ENCODE measurements at places on chromosomes 5 and 9. TPM values are rescaled to one million over a fixed set of nuclear protein-coding genes. Genes with fewer than 3 reads are reported as not detected.

GRCh38 chr5:59816654-59817300 is 76.7 kb downstream of the PDE4D start:
- no peak overlapping the region for H3K27ac ChIP-seq
- no peaks in the 10 kb centered on the region for H3K27me3 ChIP-seq
- no peak overlapping the region for H3K4me3 ChIP-seq
- no peak for DNase-seq
- no peaks in the 10 kb centered on the region for H3K36me3 ChIP-seq
- peaks cover 7% of the 10 kb centered on the region for H3K4me1 ChIP-seq

DNA sequence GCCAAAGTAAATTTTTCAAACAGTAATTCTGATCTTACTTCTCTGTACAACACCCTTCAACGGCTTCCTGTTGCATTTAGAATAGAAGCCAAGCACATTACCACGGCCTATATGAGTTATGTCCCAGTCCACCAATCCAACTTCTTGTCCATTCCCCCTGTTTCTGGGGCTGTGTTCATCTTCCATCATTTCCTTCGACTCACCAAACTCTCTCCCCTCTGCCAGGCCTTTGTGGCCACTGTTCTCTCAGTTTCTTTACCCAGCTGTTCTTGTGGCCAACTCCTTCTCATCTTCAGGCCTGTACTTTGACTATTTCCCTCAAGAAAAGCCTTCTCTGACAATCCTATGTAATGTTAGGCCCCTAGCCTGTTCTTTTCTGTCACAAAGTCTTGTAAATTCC is 259.4 kb upstream of the EFNA5 start:
- H3K27ac ChIP-seq: no peak overlapping the region
- no peaks in the 10 kb centered on the region for H3K27me3 ChIP-seq
- H3K4me3 ChIP-seq: no peak overlapping the region
- no peak for DNase-seq
- H3K4me1 ChIP-seq: no peaks in the 10 kb centered on the region

Gene SAXO1
- not detected for total RNA-seq

- H3K27ac ChIP-seq: peak overlapping the region; percentile 32
- H3K36me3 ChIP-seq: no peaks in the 10 kb centered on the region
- no peak overlapping the region for H3K4me3 ChIP-seq
- DNase-seq: peak; percentile 43
- no peaks in the 10 kb centered on the region for H3K27me3 ChIP-seq
Measured at GRCh38 chr9:109115931-109116526, 3.7 kb downstream of the TMEM245 start.

Gene FAM169A
- 2.9 TPM for total RNA-seq

Gene ITGA2
- total RNA-seq: 4.0 TPM

DNA sequence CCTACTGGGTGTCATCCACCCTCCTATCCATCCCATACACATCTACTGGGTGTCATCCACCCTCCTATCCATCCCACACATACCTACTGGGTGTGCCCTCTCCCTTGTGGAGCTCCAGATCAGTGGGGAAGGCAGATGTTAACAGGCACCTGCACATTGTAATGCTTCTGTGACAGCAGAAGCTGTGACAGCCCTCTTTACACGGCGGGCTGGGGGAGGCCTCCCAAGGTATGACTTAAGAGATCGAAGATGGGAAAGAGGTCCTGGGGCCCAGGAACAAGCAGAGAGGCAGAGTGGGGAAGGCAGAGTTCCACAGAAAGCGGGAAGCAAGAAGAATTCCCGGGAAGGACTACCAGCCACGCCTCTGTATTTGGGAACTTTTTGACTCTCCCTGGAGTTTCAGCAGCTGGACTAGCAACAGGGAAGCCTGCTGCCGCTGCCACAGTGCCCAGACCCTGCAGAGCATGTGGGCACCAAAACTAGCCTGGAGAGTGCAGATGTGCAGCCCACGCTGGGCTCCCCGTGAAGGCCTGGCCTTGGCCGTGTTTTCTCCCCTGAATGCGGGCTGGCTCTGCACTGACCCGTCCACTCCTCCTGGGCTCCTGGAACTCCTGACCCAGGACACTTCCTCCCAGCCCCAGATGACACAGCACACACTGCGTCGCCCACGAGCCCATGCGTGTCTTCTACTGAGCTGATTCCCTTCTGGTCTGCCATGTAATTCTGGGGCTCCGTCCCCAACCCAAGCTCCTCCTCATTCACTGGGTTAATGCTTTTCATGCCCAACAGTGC is 9.3 kb downstream of the TOR1A start:
- no peaks in the 10 kb centered on the region for H3K27me3 ChIP-seq
- H3K36me3 ChIP-seq: no peaks in the 10 kb centered on the region
- H3K27ac ChIP-seq: no peak overlapping the region
- DNase-seq: no peak

GRCh38 chr9:72951520-72952380 is 1.1 kb downstream of the ALDH1A1 start:
- peaks cover 55% of the 10 kb centered on the region for H3K4me1 ChIP-seq
- peak overlapping the region; percentile 46 for H3K4me3 ChIP-seq
- peak overlapping the region; percentile 76 for H3K27ac ChIP-seq

- no peaks in the 10 kb centered on the region for H3K36me3 ChIP-seq
- H3K27ac ChIP-seq: no peak overlapping the region
- H3K4me3 ChIP-seq: no peak overlapping the region
- H3K4me1 ChIP-seq: peaks cover 14% of the 10 kb centered on the region
Measured at GRCh38 chr9:33524306-33524947, 376 bp downstream of the ANKRD18B start.

DNA sequence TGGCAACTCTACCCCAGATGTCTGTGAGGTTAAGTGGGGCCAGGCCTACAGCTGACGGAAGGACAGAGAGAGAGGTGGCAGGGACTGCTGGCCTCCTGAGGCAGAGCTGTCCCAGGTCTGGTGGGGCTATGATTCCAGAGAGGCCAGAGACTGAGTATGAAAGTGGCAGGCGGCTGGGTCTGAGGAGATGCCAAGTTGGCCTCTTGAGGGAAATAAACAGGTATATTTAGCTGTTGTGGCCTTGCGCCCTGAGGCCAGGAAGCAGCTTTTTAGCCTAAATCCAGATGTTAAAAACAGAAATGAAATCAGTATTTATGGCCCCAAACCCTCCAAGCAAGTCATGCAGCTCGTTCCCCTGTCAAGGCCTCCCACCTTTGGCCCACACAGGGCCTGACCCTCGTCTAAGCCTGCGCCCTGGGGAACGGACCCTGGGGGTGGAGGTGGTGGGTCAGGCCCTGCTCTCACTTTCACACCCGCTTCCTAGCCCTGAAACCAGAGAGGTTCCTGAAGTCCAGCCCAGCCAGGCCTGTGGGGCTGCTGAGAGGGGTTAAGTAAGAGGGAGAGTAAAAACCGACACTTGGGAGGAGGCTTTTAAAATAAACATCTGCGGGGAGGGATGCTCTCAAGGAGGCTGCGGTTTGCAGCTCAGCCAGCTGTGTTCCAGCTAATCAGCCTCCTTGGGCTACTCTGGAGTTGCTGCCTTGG is 18.7 kb downstream of the PCDHGC5 start:
- H3K36me3 ChIP-seq: no peaks in the 10 kb centered on the region
- H3K27ac ChIP-seq: peak overlapping the region; percentile 16
- no peaks in the 10 kb centered on the region for H3K27me3 ChIP-seq

DNA sequence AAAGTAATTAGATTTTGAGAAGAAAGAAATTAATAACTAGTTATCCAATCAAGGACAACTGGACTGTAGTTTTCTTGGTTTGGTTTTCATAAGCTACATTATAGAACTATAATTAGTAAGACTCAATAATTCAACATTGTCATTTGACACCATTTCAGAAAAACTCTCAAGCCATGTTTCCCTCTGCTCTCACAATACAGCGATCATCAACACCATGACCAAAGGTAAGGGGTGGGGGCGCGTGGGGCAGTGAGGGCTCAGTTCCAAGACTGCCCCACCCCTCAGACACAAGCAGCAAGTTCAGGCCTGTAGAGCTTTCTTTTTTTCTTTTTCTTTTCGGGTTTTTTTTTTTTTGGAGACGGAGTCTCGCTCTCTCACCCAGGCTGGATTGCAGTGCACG is 6.4 kb downstream of the CMBL start:
- no peaks in the 10 kb centered on the region for H3K36me3 ChIP-seq
- no peak for DNase-seq
- H3K4me1 ChIP-seq: peaks cover 47% of the 10 kb centered on the region
- no peak overlapping the region for H3K27ac ChIP-seq

DNA sequence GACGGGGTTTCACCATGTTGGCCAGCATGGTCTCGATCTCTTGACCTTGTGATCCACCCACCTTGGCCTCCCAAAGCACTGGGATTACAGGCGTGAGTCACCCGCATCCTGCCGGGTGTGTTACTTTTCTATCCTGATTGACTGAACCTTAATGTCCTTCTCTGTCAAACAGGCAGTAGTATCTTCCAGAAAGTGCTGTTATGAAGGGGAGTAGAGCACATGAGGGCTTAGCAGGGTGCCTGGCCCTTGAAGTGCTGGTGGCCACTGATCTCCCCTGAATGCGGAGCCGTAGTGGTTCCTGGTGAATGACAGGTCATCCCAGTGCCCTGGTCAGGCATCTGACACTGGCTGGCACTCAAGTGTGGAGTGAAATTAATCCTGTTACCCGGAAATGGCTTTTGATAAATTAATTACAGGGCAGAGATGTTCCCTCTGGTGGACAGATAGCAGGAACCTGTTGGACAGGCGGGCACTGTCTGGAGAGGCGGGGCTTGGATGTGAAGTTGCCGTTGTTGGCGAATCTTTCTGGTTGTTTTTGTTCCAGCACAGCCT is 28.4 kb downstream of the PRRC2B start:
- no peak overlapping the region for H3K4me3 ChIP-seq
- H3K27me3 ChIP-seq: no peaks in the 10 kb centered on the region
- peak; percentile 36 for DNase-seq
- no peaks in the 10 kb centered on the region for H3K36me3 ChIP-seq
- peak overlapping the region; percentile 60 for H3K27ac ChIP-seq
- H3K4me1 ChIP-seq: peaks cover 67% of the 10 kb centered on the region

Gene BBLN
- total RNA-seq: 129 TPM

DNA sequence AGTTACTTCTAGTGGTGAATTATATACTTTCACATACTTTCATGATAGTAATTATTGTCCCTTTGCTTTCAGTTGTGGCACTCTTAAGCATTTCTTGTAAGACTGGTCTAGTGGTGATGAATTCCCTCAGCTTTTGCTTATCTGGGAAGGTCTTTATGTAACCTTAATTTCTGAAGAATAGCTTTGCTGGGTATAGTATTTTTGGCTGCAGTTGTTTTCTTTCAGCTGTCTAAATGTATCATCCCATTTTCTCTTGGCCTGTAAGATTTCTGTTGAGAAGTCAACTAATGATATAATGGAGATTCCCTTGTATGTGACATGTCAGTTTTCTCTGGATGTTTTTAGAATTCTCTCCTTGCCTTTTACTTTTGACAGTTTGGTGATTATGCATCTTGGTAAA is 41.0 kb downstream of the TMEM38B start:
- H3K4me1 ChIP-seq: no peaks in the 10 kb centered on the region
- H3K27me3 ChIP-seq: no peaks in the 10 kb centered on the region
- H3K4me3 ChIP-seq: no peak overlapping the region
- no peak overlapping the region for H3K27ac ChIP-seq
- no peaks in the 10 kb centered on the region for H3K36me3 ChIP-seq

- no peaks in the 10 kb centered on the region for H3K27me3 ChIP-seq
- no peaks in the 10 kb centered on the region for H3K4me1 ChIP-seq
- no peak overlapping the region for H3K27ac ChIP-seq
- DNase-seq: no peak
Measured at GRCh38 chr5:25858019-25858418, 1180.4 kb downstream of the CDH9 start.

DNA sequence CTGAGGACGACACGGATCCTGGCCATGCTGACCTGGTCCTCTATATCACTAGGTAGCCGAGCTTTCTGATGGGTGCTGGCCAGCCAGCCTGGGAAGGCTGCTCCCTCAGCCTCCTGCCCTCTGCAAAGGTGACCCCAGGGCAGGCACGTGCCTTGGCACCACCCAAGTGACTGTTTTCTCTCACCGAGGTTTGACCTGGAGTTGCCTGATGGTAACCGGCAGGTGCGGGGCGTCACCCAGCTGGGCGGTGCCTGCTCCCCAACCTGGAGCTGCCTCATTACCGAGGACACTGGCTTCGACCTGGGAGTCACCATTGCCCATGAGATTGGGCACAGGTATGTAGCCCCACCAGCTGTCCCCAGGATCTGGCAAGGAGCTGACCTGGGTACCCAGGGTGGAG is 3.8 kb downstream of the ADAMTS13 start:
- no peak for DNase-seq
- H3K27ac ChIP-seq: no peak overlapping the region
- peaks cover 4% of the 10 kb centered on the region for H3K4me1 ChIP-seq
- H3K4me3 ChIP-seq: no peak overlapping the region

GRCh38 chr9:73565833-73566465 is 414.3 kb downstream of the ANXA1 start:
- no peaks in the 10 kb centered on the region for H3K4me1 ChIP-seq
- no peaks in the 10 kb centered on the region for H3K27me3 ChIP-seq
- no peak for DNase-seq
- H3K36me3 ChIP-seq: no peaks in the 10 kb centered on the region
- H3K27ac ChIP-seq: no peak overlapping the region
- H3K4me3 ChIP-seq: no peak overlapping the region

GRCh38 chr9:32716955-32717543 is 66.3 kb upstream of the TMEM215 start:
- DNase-seq: no peak
- no peak overlapping the region for H3K27ac ChIP-seq
- no peak overlapping the region for H3K4me3 ChIP-seq
- no peaks in the 10 kb centered on the region for H3K36me3 ChIP-seq

Gene SLC45A2
- total RNA-seq: not detected

Gene GTF2H2C
- total RNA-seq: 5.3 TPM

Gene FAXDC2
- 10.9 TPM for total RNA-seq

Gene FRMD3
- 4.6 TPM for total RNA-seq

DNA sequence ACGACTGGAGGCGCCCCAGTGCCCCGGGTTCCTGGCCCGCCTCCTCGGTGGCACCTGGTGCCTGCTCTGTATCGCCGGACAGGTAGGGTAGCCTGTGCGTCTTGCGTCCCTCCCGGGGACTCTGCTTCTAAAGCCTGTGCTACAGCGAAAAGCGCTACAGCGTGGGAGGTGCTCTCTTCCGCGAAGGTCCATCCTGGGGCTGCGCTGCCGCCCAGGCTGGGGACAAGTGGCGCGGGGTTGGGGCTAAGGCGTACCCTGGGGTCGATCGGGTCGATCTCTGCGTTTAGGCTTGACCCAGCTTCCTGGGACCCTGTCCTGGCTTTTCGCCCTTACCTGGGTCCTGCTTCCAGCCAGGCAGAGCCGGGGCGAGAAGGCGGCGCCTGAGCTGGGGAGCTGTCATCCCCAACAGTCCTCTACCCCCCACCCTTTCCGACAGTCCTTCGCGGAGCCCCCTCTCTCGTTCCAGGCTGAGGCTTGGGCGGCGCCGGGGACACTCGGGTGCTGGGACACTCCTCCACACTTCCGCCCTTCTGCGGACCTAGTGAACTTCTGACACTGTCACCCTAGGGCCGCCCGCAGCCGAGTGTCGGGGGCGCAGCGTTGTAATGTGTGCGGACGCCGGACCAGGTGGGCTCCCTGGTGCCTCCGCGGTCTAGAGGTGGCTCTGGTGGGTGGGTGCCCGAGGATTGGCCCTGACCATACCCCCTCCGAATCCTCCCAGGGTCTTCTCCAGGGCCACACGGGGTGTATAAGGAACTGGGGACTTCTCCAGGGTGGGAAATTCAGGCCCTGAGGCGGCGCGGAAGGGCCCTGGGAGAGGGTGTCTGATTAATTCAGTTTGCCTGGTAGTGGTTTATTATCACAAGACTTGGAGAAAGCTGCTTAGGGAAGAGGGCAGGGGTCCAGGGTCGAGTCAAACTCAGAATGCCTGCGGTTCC is 328.2 kb downstream of the SH3GL2 start:
- H3K4me3 ChIP-seq: no peak overlapping the region
- peaks cover 10% of the 10 kb centered on the region for H3K4me1 ChIP-seq
- no peaks in the 10 kb centered on the region for H3K36me3 ChIP-seq

GRCh38 chr9:136335296-136336155 is 8.2 kb downstream of the GPSM1 start:
- no peak overlapping the region for H3K4me3 ChIP-seq
- no peaks in the 10 kb centered on the region for H3K36me3 ChIP-seq

- H3K4me1 ChIP-seq: no peaks in the 10 kb centered on the region
- no peak overlapping the region for H3K27ac ChIP-seq
Measured at GRCh38 chr5:90767710-90768109, 209.1 kb downstream of the ADGRV1 start.
